ENCODE measurements at places on chromosomes 6 and 20. TPM values are rescaled to one million over a fixed set of nuclear protein-coding genes. Genes with fewer than 3 reads are reported as not detected.

Gene LPA
- total RNA-seq, result 0.19 TPM

- no peaks in the 10 kb centered on the region for H3K4me1 ChIP-seq
- DNase-seq, result no peak
- H3K27ac ChIP-seq, result no peak overlapping the region
- no peaks in the 10 kb centered on the region for H3K36me3 ChIP-seq
- H3K4me3 ChIP-seq, result no peak overlapping the region
- H3K27me3 ChIP-seq, result no peaks in the 10 kb centered on the region
Observed at GRCh38 chr6:113447088-113447831, 409.9 kb upstream of the MARCKS start.

DNA sequence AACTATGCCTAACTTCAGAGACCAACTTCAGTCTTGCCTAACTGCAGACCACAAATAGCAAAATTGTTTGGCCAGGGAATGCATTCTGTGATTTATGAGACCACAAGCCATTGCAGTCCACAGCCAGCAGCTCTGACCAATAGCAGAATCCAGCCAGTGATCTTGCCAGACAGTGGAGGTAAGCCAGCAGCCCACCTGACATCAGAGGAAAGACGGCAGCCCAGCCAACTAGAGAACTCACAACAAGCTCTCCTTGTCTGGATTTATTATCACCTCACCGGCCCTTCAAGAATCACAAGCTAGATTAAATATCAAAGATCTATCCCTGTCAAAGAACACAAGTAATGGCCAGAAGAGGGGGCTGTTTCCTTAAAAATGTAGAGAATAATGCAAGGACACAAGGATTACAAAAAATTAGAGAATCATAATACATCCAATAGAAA lies 66.5 kb upstream of the SLC35F1 start:
- H3K4me1 ChIP-seq, result no peaks in the 10 kb centered on the region
- H3K27me3 ChIP-seq, result no peaks in the 10 kb centered on the region
- no peak for DNase-seq
- H3K36me3 ChIP-seq, result no peaks in the 10 kb centered on the region
- H3K27ac ChIP-seq, result no peak overlapping the region
- H3K4me3 ChIP-seq, result no peak overlapping the region

DNA sequence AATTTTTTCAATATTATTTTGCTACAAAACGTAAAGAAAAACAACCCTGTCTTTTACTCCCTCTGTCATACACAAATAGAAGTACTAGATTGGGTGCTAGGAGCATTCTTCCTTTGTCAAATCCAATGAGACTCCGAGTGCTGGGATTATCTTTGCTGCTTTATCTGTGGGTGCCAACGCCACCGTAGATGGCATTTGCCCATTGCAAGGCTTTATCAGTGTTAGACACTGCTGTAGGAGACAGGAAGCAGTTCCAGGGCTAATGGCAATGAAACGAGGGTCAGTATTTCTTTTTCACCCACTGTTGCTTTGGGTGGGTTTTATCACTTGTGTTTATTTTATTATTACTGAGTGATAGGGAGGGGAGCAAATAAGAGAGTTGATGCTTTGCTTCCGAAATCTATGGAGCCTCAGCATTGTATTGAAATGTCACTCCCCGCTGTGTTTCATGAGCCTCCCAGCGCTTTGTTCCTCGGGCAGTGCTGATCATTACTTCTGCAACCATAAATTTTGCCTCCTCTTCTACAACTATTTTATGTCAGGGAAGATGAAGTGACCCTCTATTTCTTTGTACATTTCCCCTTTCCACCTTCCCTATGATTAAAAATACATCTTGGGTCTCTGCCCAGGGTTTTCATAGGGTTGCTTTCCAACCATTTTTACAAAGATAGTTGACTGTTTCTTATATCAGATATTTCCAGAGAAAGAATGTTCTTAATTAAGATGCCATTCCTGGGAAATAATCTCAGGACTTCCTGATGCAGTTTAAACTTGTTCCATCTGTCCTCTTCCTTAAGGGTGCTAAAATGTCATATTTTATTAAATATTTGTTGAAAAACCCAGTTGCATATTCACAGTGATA lies 86.7 kb upstream of the LAMP5 start:
- no peaks in the 10 kb centered on the region for H3K4me1 ChIP-seq
- H3K27ac ChIP-seq, result no peak overlapping the region
- DNase-seq, result no peak
- H3K27me3 ChIP-seq, result no peaks in the 10 kb centered on the region
- no peak overlapping the region for H3K4me3 ChIP-seq

- H3K4me1 ChIP-seq, result no peaks in the 10 kb centered on the region
- H3K27ac ChIP-seq, result no peak overlapping the region
- H3K4me3 ChIP-seq, result no peak overlapping the region
Observed at GRCh38 chr20:31496761-31497295, 17.4 kb upstream of the HM13 start.

Gene RPP40
- total RNA-seq, result 15.7 TPM

- peaks cover 17% of the 10 kb centered on the region for H3K4me1 ChIP-seq
- H3K27ac ChIP-seq, result peak overlapping the region; percentile 99
- peaks cover 5% of the 10 kb centered on the region for H3K36me3 ChIP-seq
- H3K27me3 ChIP-seq, result no peaks in the 10 kb centered on the region
Observed at GRCh38 chr6:107115695-107116327, 496 bp upstream of the BEND3 start.
